Activated naive CD4-positive, alpha-beta T cell (primary cell): ENCODE measurements at places on chromosomes 2 and 18.

GRCh38 chr2:230914886-230915285 is 10.2 kb downstream of the GPR55 start:
- DNase-seq, result no peak

GRCh38 chr18:72208920-72209676 is 335.0 kb downstream of the CBLN2 start:
- DNase-seq, result no peak

DNA sequence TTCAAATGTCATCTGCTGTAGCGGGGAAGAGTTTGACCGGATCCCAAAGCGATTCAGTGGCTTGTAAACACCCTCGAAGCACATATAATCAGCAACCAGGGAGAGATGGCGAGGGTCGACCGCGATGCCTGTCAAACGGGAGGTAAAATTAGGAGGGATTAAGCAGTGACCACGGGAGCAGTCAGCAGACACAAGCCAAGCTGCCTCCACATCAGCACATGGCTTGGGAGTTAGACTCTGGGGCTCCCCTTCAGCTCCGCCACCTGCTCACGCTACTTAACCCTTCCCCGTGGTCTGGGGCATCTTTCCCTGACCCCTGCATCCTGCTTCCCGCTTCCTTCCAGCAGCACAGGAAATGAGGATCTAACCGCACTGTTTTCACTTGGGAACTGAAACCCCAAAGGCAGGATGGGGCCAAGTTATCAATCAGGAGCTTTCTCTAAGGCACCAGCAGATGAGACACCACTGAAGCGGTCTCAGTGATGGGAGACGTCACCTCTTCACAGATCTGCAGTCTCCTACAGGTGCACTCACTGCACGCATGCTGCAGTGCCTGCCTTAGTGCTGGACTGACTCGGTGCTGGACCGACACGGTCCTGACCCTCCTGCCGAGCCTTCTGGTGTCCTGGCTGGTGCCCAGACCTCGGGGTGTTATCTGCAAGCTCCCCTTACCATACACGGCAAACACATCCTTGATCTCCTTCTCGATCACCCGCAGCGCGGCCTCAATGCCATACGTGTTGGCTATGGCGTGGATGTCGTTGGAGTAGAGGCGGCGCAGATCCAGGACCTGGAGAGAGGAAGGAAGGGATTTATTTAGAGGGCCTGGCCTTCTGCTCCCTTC is 77.5 kb downstream of the POLR1A start:
- no peak for DNase-seq

DNA sequence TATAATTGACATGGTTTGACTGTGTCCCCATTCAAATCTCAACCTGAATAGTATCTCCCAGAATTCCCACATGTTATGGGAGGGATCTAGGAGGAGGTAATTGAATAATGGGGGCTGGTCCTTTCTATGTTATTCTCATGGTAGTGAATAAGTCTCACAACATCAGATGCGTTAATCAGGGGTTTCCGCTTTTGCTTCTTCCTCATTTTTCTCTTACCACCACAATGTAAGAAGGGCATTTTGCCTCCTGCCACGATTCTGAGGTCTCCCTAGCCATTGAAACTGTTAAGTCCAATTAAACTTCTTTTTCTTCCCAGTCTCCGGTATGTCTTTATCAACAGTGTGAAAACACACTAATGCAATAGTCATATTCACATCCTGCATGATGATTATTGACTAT is 1073.3 kb upstream of the CDH2 start:
- no peak for DNase-seq

DNA sequence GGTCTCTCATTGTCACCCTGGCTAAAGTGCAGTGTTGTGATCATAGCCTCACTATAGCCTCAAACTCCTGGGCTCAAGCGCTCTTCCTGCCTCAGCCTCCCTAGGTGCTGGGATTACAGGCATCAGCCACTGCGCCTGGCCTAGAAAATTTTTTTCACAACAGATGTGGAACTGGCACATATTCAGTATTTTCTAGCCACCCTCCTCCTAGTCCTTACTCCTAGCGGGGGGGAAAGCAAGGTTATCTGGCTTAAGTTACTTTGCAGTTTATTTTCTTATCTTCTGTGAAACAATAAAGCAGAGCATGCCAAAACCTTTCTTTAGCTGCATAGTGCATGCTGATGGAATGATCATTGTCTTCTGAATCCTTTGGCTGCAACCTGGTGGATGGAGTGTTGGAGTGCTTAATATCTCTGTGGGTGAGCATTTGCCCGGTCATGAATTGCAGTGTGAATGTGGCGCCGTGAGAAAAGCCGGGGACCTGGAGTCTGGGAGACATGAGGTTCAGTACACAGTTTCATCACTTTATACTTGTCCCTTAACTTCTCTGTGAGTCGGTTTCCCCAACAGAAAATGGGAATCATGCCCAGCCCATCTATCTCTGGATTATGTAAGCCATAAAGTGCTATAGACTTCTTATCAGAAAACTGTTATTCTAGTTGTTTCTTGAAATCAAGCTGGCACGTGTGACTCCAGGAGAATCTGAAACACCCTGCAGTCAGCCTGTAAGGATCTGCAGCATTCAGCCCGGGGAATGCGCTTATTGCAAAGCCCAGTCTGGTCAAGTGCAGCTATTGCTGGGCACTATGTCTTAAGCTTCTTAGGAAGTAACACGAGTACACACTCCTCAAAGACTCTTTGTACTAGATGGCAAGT is 38.2 kb upstream of the MAP3K20 start:
- DNase-seq, result no peak

- DNase-seq, result no peak
Observed at GRCh38 chr2:144288438-144288837, 231.5 kb downstream of the ZEB2 start.

DNA sequence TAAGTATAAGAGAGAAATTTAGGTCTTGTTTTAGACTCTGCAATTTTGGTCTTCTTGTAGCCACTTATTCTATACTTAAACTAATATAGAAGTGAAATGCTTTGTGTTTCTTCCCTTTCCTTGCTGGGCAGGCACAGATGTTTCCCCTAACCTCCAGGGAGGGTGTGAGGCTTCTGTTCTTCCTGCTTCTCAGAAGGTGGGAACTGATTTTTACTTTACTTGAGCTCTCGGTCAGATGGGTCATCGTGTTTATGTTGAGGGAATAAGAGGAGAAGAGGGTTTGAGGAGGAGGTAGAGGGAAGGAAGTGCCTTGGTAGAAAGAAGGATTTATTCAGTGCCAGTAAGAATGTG is 92.5 kb upstream of the CXCR4 start:
- no peak for DNase-seq

DNA sequence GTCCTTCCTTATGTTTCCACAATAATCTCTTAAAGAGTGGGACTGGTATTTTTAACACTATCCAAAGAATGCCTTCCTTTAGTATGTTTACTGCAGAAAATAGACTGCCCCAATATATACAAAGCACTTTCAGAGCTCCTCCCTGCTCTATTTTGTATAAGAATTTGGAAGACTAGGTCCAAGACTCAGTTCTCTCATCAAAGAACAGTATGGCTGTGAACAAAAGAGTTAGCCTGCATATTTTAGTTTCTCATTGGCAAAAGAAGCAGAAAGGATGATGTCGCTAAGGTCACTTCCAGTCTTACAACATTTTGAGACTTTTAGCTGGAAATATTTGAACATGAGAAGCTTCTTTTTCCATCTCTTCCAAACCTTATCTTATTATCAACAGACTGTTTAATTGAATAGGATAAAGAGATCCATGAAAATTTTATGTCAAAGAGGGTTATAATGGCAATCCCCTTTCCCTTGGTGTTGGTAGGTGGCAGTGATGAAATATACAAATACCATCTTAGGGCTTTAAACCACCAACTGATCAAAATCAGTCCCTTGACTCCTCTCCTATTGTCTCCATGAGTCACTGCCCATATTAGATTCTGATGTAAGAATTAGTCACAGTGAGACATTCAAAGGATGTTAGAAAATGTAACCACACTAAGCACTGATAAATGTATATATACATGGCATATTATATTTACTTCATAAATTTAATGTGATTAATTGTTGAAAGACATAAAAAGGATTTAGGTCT is 266.9 kb upstream of the DSEL start:
- no peak for DNase-seq

- DNase-seq, result no peak
Observed at GRCh38 chr2:162308747-162309503, 9.6 kb downstream of the IFIH1 start.

DNA sequence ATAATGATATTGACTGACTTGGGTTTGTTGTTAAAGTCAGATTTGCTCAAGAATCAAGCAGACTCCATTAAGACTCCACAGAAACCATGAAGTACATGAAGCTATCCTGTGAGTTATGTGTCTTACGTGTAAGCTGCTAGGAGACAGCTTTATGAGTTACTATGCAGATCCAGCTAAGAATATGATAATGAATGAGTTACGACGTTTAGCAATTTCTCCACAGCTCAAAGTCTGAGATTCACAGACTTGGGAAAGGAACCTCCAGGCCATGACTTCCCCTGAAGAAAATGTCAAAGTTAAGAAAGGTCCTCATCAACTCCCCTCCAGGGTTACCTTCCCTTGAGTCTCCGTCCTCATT is 211.9 kb upstream of the HNRNPA3 start:
- DNase-seq, result no peak
